ENCODE measurements at places on chromosomes 2 and 18.

- no peak for DNase-seq
These were observed 46.1 kb upstream of the HPCAL1 start for GRCh38 chr2:10256515-10257031.

DNA sequence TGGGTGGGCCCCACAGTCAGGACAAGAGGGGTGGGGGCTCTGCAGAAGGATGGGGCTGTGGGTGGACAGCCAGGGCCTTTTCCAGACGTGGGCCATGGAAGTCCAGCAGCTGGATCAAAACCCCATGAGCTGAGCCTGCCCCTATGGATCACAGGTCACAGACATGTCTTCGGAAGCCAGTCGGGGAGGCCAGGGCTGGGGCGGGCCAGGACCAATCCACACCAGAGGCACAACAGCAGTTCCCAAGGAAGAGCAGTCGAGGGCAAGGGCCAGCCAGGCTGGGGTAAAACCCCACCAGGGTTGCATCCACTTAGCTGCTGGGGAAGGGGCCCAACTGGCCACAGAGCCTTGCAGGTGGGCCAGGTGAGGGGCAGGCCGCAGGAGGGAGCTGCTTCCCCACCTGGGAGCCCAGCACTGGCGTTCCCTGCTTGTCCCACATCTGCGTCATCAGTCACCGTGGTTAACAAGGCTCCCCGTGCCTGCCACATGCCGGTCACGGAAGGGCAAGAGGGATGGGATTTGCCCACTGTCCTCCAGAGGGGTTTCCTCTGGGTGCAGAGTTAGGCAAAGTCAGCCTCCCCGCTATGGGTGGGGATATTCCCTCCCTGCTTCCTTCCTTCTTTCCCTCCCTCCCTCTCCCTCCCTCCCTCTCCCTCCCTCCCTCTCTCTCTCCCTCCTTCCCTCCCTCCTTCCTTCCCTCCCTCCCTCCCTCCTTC, 46.4 kb upstream of the ODC1 start:
- DNase-seq = no peak

DNA sequence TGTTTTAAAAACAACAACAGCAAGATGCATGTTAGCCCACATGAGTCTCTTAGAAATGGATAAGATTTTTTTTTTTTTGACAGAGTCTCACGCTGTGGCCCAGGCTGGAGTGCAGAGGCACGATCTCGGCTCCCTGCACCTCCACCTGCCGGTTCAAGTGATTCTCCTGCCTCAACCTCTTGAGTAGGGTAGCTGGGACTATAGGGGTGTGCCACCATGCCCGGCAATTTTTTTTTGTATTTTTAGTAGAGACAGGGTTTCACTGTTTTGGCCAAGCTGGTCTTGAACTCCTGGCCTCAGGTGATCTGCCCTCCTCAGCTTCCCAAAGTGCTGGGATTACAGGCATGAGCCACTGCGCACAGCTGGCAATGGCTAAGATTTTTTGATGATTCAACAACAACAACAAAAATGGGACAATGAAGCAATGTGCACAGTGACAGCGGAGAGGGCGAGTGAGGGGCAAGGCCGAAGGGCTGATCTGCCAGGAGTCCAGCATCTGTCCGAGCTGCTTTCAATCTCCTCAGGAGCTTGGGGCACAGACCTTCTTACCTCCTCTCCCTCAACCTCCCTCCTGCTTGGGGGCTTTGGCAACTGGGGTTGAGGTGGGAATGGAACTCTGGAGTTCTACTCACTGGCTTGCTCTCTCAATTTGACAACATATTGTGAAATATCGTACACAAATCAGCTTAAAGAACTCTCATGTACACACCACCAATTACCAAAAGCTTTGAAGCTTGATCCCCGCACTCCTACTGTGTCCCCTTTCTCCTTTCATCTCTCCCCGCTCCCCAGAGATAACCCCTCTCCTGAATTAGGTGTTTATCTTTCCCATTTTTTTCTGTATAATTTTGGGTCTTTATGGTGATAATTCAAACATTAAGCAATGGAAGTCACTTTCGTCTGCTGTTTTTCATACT, 3.4 kb downstream of the ABCG8 start:
- DNase-seq = no peak

DNA sequence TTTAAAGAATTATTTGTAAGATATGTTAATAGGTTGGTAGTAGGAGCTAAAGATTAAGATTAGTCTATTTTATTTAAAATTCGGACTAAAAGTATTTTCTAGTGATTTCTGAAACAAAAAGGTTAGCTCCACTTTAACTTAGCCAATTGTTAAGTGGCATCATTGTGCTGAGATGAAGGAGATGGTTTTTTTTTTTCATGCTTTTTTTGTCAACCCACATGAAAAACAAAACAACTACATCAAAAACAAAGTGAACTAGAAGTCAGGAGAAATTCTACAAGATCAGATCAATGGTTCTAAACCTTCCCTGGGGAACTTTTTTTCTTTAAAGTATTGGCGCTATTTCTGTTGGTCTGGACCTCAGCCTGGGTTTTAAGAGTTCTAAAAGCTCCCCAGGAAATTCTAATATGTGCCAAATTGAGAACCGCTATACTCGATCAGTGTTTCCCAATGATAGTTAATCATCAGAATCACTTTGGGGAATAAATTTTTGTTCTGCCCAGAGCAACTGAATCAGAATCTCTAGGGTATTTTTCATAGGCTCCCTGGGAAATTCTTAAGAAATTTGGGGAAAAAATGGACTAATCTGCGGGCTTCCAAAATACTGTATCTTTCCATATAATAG, 2.3 kb downstream of the ZC3H6 start:
- DNase-seq = no peak

- DNase-seq = no peak
These were observed 274.9 kb upstream of the GALNT5 start for GRCh38 chr2:156982615-156983014.

DNA sequence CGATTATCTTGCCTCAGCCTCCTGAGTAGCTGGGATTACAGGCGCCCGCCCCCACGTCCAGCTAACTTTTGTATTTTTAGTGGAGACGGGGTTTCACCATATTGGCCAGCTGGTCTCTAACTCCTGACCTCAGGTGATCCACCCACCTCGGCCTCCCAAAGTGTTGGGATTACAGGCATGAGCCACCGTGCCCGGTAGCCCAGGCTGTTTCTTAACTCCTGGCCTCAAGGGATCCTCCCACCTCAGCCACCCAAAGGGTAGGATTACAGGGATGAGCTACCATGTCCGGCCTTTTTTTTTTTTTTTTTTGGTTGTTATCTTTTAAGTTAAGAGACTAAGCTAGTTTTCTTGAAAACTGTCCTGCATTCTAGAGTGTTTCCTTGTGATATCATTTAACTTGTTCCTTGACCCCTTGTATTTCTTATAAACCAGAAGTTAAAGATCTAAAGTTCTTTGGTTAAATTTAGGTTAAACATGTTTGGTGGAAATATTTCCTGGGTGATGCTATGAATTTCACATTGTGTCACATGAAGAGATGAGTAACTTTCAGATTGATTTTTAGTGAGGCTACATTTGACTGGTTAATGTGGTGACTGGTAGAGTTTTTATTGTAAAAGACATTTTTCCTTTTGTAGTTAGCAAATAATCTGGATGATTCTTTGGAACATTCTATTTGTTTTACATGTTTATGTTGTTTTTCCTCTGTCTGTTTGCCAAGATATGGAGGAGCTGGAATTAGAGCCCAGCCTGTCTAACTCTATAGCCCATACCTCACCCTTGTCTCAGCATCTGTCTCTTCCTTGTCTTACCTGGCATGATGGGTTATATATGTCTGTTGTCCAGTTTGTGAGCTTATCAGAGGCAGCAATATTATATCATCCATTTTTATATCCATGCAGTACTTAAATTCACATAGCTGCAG, 5.2 kb downstream of the NCAPH start:
- no peak for DNase-seq

DNA sequence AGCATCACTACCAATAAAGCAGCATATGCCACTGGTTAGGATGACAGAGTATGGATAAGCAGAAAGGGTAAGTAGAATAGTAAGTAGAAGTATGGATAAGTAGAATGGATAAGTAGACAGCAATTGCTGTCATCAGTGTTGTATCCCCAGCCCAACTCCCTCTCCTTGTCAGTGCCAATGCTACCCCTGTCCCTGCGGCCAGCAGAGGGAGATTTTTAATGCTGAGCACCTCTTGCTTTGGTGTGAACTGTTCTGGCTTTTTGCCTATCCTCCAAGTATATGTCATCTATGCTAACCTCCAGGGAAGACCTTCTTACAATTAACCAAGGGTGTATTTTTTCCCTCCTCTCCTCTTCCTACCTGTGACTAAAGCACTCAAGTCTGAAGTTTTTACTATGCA, 136.7 kb upstream of the SPHKAP start:
- no peak for DNase-seq

DNA sequence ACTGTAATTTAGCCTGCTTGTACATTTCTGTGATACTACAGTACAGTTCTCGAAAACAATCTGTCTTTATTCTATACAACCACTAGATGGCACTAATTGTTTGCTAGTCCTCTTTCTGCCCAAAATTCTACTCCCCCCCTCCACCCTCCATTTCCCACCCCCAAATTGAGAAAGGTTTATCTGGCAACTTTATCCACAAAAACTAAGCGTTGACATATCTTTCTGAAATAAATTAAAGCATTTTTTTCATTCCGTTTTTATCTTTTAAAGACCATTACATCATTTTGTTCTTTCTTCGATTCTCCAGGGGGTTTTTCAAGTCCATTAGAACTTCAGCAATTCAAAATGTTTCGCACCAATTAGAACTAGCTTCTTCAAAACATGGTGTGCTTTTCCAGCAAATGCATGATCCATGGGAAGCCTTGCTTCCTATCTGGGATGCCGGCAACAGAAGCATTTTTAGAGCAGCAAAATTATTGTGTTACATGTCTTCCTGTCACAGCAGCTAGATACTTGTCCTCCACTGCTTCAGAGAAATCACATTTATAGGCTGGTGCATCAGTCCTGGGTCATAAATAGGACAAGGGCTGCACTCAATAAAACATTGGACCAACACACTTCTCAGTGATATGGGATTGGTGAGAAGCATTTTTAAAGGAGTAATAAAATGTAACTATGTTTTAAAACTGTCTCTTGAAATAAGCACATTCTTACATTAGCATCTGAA, 241.3 kb downstream of the PAX3 start:
- DNase-seq = no peak

GRCh38 chr2:134690629-134691215, 28.1 kb downstream of the TMEM163 start:
- no peak for DNase-seq

DNA sequence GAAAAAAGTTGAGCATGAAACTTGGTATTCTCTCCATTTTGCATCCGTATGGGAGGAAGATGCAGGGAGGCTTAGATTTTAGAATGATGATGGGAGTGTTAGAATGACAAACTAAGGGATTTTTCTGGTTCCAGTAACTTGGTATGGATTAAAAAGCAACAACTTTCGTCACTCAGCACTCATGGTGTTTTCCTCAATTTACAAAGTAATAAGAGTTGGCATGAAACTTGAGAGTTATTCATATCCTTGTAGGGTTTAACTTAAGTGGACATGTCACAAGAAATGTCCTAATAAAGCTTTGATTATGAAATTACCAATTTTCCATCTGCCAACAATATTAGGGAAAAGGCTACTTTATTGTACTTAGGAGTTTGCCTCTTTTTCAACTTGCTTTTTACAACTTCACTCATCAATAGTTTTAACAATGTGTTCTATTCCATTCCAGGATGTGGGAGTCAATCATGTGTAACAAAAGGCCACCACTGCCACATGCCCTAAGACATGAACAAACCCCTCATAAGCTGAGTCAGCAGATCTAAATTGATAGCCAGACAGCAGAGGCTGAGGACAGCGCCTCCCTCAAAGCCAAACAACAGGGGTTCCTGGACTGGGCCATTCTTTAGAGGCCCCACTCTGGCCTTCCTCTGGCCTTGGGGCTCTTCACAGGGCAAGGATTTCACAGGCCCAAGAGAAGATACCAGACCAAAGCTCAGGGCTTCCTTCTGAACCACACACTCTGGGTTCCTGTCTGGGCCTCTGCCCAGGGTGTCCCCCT, 265.8 kb downstream of the TNS1 start:
- no peak for DNase-seq

DNA sequence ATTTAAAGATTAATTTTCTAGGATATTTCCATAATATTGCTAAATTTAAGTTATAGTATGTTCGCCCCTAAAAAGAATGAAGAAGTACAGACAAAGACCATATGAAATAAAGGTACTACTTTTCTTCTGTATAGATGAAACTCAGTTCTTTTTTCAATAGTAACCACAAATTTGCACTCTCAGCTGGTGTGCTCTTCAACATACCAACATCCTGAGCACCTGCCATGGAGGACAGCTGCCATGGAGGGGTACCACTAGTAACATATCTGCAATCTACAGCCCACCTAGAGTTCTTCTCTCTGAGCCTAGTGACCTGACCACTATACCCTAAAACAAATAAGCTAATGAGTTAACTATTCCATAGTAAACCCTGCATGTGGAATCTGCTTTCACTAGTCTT, 36.8 kb upstream of the ERCC3 start:
- DNase-seq = no peak

DNA sequence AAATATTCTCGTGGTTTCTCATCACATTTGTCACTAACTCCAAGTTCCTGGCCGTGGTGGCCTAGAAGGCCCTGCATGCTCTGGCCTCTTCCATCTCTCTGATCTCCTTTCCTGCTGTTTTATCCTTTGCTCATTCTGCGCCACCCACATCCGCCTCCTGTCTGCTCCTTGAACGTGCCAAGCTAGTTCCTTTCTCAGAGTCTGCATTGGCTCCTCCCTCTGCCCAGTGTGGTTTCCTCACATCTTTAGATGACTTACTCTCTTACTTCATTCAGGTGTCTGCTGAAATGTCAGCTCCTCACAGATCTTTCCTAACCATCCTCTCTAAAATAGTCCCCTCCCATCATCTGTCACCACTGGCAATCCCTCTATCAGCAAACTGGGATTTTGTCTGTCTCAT, 158.6 kb upstream of the RBMS1 start:
- DNase-seq = peak; percentile 55

DNA sequence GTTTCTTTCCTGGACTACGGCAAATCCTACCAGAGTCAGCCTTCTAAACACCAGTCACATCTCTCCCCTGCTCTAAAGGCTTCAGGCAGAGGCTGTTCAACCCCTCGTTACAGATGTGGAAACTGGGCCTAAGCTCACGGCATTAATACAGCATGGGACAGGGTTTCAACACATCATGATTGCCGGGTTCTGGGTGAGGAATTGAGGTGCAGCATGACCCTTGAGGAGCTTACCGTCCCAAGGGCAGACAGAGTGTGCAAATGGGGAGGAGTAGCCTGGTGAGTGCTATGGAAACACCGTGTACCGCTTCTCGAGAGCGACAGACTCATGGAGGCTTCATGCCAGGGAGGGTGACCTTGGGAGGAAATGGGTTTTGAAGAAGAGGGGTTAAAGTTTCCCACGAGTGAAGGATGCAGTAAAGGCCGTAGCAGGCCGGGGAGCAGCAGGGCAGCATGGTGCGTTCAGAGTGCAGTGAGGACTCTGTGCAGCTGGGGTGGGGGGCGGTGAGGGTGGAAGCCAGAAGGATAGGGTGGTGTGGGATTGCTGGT, 51.1 kb downstream of the TGOLN2 start:
- no peak for DNase-seq

- no peak for DNase-seq
These were observed 33.0 kb upstream of the BOD1L2 start for GRCh38 chr18:57113799-57114420.

DNA sequence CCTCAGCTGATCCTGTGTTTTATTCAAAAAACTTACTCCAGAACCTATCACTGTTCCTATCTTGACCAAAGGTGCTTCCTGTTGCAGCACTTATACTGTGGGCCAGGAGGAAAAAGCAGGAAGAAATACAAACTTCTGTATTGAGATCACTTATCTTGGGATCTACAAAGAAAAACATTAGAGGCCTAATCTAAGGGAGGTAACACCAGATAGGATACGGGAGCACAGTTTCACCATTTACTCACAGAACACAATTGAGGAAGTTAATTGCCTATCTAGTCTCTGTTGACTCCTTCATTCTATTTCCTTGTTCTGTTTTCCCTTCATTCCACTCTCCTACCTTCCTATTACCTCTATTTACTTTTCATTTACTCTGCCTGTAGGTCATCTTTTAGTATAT, 287.2 kb upstream of the LINC00305 start:
- no peak for DNase-seq
